ENCODE measurements at places on chromosomes 11 and 22.
A peak's percentile ranks its signal among the peaks of the same experiment; 100 is the strongest.

GRCh38 chr11:95149651-95150364 lies 60.2 kb downstream of the ENDOD1 start:
- DNase-seq, result peak; percentile 35

DNA sequence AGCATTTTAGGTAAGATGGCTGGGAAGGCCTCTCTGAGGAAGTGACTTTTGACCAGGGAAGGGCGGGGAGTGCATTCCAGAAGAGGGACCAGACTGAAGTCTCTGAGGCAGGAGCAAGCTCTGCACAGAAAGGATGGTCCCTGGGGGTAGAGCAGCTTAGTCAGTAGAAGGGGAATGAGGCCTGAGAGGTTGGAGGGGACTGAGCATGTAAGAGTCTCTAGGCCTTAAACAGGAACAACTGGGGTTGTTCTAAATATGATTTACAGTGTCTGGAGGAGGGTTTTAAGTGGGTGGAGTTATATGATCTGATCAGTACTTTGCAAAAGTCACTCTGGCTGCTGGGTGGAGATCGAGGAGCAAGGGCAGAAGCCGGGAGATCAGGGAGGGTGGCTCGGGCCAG lies 31.7 kb upstream of the TEF start:
- peak; percentile 13 for DNase-seq

- no peak for DNase-seq
Observed at GRCh38 chr11:48216510-48216909, at the start of gene OR4B1. TSS of gene OR4B1 (plus strand) at chr11:48216810. CDS start at chr11:48216810, 0 bp downstream.

DNA sequence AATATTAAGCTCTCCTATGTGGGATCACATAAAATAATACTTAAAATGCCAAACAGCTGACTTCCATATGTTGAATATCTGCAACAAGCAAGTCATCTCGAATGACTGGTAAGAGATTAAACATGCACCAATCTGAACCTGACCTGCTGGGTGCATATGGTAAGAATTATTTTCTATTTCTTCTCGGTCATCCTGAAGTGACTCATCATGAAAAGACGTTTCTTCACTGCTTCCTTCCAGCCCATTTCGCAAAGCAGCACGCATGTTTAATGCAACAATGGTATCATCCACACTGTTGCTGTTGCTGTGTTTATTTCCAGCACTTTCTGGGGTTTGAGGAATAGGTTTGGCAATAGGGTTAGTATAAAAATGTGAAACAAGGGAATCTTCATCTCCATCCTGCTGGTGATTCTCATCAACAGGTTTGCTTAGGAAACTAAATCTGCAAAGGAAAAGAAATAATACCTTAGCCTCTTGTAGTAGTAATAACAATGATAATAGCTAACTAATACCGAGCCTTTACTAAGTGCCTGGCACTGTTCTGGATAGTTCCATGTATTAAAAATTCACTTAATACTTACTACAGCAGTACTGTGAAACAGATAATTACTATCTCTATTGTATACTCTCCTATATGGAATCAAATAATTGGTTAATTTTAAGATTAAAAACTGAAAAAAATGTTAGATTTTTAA lies 52.0 kb upstream of the CHRNA10 start:
- peak; percentile 98 for DNase-seq

DNA sequence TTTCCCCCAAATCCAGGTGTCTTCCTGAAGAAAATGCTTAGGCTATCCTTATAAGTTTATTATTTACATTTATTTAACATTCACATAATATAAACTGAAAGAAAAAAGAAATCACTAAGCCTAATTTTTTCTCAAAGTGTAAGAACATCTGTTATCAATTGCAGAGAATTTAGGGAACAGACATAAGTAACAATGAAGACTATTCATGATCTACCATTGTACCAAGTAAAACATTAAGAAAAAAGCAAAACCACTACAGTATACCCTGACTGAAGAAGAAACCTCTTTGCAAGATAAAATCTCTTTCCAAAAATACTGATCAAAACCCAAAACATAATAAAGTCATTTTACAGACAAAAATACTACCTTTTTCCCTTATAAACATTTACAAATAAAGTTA lies 60.5 kb downstream of the NUP98 start:
- no peak for DNase-seq

- DNase-seq, result no peak
Observed at GRCh38 chr11:122094836-122095235, 21.2 kb downstream of the BLID start.

DNA sequence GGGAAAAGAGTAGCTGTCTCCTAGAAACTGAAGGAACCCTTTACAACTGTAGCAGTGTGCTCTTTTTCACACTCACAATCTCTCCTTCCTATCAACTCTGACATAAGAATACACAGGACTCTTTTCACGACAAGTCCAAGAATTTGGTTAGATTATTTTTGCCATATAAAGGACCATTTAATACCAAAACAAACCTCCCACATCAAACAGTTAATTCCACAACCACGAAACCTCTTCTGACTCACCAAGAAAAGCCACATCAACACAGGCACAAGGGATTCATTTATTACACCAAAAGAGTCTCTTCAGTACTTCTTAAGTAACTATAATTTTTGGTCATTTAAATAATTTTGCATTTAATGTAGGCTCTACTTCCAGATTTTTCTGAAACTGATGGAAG lies 222.6 kb upstream of the PITPNB start:
- peak; percentile 73 for DNase-seq

- no peak for DNase-seq
Observed at GRCh38 chr11:132080127-132080526, 709.7 kb downstream of the NTM start.

- peak; percentile 50 for DNase-seq
Observed at GRCh38 chr22:24156141-24156912, 25.0 kb upstream of the SUSD2 start.

DNA sequence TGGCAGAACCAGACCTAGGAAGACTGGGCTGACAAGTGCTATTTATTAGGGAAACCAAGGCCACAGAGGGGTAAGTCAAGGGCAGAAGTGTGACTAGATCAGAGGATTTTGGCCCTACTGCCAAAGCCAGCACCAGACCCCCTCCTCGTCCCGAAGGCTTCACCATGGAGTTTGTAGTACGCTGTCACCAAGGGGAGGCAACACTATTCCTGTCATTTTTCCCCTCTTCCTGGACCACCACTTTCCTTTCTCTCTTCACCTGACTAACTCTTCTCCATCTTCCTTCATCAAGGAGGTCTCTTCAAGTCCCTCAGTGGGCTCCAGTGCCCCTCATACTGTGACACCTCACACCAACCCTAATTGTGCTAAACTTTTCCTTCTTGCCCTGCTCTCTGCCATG lies 34.9 kb downstream of the MN1 start:
- DNase-seq, result no peak

- no peak for DNase-seq
Observed at GRCh38 chr11:129291546-129291945, 84.1 kb upstream of the BARX2 start.

DNA sequence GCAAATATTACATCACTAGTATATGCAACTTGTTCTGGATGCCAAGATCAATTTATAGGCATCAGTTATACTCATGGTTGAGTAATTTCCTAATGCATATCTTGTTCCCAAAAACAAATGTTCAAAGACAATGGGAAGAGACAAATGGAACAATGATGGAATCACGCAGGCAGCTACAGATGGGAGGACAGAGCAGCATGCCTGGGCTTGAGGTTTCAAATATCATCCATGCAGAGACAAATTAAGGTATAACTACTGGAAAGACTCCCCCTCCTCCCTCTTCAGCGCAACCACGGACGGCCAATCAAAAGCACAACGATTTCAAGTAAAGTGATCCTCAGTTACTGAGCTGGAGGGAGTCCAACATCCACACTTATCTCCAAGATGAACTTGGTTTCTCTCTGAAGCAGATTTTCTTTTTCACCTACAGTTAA lies 106.8 kb downstream of the CCDC83 start:
- peak; percentile 82 for DNase-seq

- DNase-seq, result no peak
Observed at GRCh38 chr11:134488913-134489312, 76.9 kb upstream of the B3GAT1 start.

DNA sequence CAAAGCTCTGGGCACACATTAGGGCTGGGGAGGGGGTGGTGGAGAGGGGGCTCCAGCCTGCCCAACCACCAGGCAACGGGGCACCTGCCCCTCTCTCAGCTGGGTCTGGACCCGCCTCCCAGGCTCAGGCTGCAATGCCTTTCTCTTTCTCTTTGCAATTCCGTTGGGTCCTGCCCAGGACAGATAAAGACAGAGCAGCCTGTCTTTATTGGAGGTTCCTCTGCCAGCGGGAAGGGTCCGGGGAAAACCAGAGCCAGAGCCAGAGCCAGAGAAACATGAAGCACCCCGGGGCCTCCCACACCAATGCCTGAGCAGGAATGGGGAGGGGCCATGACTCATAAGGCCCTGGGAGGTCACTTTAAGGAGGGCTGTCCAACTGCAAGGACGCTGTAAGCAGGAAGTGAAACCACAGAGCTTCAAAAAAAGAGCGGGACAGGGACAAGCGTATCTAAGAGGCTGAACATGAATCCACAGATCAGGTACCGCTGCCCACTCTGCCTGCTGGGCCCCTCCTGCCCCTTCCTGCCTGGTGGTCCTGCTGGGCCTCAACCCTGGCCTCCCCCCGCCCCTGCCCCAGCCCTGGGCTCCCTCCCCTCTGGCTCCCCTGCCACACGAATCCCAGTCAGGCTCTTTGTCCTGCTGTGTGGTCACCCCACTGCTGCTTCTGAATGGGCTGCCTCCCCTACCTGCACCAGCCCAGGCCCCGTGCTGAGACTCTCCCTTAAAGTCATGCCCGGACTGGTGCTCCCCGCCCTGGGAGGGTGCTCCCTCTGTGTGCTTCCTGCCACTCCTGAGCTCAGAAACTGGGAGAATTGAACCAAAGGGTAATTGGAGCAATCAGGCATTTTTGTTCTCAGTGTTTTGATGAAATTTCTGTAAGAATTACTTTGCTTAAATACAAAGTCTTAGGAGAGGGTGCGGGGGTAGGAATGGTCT lies at the start of gene APOBEC3B:
TSS of gene APOBEC3B (plus strand) at position 356 of the 936 bp plus-strand sequence. CDS start at position 463, 107 bp downstream.
- DNase-seq, result no peak

DNA sequence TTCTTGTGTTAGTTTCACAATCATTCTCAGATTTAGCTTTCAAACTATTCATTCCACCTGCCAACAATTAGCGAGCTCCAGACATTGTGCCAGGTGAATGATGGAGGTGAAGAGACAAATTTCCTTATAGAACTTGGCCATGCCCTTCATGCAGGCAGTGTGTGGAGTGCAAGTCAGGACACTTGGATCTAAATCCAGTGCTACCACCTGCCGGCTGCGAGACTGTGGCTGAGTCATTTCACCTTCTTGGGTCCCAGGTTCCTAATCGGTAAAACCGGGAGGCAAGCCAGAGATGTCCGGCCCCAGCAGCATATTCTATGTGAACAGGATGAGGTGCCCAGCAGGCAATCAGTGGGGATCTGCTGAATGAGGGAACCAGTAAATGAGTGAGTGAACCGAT lies 18.6 kb upstream of the EHF start:
- DNase-seq, result no peak

- no peak for DNase-seq
Observed at GRCh38 chr11:16099343-16099900, 256.9 kb downstream of the SOX6 start.

DNA sequence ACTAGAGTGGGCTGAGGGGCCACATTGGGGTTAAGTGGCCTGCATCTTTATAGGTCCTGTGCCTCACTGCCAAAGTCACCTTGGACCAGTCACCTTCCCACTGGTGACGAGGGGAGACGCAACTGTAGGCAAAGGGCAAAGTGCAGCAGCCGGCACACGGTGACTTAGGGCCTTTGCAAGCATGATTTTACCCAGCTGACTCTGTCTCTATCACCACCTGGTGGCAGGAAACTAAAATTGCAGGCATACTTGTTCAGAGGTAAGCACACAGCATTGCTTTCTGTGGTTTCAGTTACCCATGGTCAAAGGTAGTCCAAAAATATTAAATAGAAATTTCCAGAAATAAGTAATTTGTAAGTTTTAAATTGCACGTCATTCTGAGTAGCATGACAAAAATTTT lies 1164.4 kb downstream of the BRD1 start:
- DNase-seq, result no peak

GRCh38 chr11:33389635-33390034 lies 132.5 kb downstream of the HIPK3 start:
- DNase-seq, result no peak

GRCh38 chr11:34643846-34644245 lies 23.0 kb downstream of the EHF start:
- no peak for DNase-seq

DNA sequence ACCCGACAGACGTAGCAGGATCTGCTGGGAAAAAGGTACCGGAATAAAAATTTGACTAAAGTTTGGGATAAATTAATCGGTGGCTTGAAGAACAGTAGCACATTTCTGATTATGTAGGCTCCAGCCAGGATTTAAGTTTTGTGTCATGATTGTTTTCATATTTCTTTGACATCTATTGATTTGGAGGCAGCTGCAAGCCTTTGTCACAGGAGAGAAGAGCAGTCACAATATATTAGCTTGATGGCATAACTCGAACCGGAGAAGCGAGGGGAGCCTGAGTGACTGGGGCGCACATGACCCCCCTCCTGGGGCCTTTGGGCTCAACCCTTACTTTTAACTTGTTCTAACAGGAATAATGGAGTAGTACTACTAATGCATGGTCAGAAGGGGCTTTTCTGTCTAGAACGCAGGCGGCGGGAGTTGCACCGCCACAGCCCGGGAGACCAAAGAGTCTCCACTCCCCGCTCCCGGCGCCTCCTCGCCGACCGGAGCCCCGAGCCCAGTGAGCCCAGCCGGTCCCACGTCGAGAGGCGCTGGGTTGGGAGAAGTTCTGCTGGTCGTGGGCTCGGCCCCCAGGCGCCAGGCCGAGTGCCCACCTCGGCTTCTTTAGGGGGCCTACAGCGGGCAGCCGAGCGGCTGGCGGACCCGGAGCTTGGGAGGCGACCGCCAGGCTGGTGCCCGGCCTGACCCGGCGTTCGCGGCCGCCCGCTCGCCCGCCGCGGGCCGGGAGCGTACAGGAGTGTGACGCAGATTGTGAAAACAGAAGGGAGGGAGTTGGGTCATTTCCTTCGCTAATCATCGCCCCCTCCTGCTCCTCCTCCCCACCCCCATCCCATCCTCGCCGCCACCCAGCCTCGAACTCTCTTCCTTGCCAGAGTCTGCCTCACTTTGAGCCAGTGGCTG lies 15.7 kb upstream of the PAX6 start:
- no peak for DNase-seq

DNA sequence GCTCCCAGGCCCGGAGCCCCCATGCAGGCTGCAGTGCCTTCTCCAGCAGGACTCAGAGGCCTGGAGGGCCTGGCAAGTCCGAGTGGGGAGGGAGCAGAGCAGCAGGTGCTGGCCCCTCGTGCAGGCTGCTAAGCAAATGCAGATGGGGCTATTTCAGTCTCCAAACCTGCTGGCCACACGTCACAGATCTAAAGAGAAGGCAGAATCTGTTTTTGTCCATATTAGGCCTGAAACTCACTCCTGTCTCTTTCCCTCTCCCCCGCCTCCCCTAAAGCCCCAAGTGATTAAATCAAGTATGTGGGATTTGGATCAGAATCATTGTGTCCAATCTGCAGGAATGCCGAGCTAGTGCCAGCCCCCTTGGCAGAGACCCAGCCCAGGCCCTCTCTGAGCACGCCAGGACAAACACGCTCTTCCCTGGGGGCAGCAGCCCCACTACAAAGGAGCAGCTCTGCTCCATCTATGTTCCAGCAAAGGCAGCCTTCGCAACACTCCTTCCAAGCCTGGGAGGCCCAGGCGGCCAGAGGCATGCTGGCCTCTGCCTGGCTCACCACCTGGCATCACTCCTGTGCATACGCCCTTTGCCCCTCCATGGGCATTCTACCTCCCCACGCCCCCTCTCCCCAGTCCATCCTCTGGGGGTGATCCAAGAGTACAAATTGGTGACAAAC lies 26.5 kb downstream of the RPL27A start:
- DNase-seq, result no peak

Measured in choroid plexus epithelial cell (primary cell).